Stimulated activated CD4-positive, alpha-beta T cell treated with anti-CD3 and anti-CD28 coated beads, Interleukin-12 subunit alpha, Interleukin-12 subunit beta, amount 100 ng/mL, for 48 hours (primary cell): ENCODE measurements at places on chromosomes 1 and 21.

GRCh38 chr21:38221594-38221993 lies 35.2 kb upstream of the KCNJ15 start:
- no peak for DNase-seq

DNA sequence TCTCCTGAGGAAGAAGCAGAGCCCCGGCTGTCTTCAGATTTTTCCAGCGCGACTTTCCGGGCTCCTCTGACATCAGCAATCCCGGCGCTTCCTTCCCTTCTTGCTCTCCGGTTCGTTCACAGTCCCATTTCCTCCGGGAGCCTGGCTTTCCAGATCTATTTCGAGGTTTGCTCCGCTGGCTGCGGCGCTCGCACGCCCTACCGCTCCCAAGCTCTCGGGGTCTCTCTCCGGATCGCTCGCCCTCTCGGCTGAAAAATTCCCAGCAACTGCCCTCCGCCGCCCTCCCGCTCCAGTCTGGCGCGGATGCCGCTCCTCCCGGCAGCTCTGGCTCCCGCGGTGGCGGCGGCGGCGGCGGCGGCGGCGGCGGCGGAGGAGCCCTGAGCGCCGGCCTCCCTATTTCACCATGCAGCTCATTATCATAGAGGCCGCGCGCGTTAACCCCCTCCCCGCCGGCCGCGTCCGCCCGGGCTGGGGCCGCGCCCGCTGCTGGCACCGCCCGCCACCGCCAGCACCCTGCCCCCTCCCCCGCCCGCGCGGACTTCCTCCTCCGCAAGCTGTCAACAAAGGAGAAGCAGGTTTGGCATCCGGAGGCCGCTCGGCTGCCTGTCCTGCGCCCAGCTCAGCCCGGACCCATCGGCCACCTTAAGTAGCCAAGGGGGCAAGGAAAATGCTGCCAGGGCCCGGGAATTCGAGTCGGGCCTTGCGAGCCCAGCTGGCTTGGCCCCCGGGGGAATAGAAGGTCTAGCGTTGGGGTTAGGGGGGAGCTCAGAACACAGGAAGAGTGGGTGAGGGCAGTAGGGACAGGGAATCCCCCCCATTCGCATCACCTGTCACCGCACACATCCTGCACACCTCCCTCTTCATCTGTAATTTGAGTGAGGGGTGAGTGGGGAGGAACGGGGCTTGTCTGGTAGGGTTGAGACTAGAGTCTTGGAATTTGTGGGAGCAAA lies at the start of gene PLXNA2:
Gene PLXNA2 (minus strand): TSS at position 418 of the 950 bp plus-strand sequence. CDS start 26,462 bp downstream, outside the sequence.
- DNase-seq: peak; percentile 44

DNA sequence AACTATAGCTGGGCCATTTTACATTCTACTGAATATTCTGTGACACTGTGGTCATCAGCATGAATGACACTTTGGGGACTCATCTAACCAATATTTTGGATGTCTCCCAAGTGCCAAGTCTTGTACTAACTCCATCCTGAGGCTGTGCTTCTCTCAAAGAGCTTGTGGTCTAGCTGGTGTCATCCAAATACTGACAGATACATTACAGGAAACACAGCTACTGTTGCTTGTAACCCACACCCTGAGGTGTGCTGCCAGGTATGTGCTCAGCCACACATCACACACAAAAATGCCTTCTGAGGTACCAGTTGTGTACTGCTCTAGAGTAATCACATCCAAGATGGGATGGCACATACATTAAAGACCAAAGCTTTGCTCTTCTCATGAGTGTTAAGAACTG lies 81.6 kb downstream of the ST6GALNAC5 start:
- DNase-seq: no peak

- no peak for DNase-seq
These were observed 1.8 kb downstream of the RNPC3 start for GRCh38 chr1:103527331-103527730.

DNA sequence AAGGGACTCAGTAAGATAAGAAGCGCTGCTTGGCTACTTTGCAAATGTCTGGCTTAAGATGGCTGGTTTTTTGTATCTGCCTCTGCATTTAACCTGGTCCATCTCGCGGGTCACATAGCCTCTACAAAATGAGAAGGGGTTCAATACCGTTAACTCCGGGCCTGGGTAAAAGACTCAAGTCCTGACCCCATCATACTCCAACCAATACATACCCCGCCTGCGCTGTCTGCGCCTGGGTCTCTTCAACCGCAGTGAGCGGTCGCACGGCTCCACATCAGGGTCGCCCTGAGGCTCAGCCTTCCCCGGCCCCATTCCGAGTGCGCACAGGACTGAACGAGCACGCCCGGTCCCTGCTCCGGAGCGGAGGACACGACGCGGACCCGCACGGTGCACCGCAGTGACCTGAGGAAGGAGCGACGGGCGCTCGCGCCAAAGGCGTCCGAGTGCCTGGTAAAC lies 558 bp upstream of the PGD start:
- no peak for DNase-seq

DNA sequence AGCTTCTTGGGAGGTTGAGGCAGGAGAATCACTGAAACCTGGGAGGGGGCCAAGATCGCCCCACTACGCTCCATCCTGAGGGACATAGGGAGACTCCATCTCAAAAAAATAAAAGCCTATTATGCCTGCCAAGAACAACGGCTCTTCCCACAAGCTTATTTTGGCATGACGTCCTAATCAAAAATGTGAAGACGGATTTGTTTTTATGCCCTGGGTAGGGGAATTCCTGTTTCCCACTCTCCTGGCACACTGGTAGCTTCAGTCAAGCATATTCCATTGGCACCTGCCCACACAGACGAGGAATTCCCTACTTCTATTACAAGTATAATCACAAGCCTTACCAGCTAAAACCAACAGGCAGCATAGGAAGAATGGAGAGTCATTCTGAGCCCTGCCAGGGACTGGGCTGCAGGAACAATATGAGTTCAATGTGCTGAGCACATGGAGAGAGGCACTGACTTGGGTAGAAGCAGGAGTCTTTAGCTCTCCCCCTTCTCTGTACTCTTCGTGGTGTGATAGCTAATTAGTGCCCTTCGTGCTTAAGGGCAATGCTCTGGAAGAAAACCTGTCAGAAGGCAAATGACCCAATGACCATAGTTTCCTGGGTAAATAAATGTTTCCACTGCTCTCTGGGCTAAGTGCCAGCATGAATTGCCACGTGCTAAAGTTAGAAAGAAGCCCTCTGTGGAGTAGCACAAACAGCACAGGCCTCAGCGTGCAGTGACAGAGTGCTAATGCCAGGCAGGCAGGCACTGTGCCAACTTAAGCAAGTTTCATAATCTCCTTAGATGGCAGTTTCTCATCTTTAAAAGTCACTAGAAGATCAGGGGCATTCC lies 16.8 kb downstream of the TNFSF4 start:
- no peak for DNase-seq

- no peak for DNase-seq
These were observed 84.5 kb downstream of the UCHL5 start for GRCh38 chr1:192974701-192975100.

DNA sequence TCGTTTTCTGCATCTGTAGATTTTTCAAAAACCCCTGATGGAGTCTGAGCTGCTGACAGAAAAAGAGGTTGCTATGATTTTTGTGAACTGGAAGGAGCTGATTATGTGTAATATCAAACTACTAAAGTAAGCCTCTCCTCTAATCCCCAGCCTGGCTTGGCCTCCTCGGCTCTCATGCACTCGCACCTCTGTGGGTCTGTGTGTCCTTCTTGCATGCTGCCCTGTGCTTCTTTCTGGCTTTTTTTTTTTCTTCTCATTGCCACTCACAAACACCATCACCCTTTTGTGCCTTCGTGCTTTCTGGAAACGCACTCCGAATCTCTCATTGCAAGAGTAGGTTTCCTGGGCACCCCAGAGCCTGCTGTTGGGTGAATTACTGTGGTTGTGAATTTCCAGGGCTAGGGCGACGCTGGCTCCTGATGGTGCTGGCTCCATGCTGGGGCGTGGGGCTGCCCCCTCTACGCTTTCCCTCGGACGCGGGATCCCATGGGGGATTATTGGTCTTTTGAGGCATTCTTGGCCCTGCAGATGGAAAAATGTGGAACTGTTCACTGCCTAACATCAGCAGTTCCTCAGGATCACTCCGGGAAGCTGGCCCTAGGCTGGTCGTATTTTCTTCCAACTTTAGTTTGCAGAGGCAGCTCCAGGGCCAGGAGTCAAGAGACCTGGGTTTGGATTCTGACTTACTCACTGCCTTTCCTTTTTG lies 56.8 kb downstream of the ATP5PO start:
- DNase-seq: no peak

- DNase-seq: no peak
These were observed 5.1 kb upstream of the OLFML2B start for GRCh38 chr1:162028726-162029125.

- DNase-seq: no peak
These were observed 22.7 kb downstream of the FMO3 start for GRCh38 chr1:171113382-171113781.

- DNase-seq: no peak
These were observed 273.1 kb downstream of the DPYD start for GRCh38 chr1:97647776-97648175.

DNA sequence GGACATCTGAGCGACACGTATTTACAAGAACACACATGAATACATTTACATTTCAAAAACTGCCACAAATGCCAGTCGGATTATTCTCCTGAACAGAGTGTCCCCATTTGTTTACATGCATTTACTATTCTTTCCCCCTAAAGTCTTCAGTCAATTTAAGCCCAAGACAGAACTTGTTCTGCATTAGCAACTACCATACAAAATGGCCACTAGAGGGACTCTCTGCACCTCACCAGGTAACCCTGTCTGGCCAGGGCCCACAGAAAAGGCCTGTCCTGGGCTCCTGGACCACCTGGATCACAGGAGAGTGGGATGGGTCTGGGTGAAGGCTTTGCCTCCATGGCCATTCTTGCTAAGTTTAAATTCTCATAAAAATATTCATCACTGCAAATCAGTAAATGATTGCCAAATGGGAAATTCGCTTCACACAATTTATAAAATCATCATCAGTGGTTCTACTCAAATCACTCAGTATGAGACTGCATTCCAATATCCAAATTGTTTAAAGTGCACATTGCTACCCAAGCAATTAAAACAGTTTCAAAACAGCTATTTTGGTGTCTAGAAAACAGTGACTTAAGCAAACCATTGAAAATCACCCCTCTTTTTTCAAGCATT lies 12.5 kb upstream of the GUCA2A start:
- DNase-seq: no peak

DNA sequence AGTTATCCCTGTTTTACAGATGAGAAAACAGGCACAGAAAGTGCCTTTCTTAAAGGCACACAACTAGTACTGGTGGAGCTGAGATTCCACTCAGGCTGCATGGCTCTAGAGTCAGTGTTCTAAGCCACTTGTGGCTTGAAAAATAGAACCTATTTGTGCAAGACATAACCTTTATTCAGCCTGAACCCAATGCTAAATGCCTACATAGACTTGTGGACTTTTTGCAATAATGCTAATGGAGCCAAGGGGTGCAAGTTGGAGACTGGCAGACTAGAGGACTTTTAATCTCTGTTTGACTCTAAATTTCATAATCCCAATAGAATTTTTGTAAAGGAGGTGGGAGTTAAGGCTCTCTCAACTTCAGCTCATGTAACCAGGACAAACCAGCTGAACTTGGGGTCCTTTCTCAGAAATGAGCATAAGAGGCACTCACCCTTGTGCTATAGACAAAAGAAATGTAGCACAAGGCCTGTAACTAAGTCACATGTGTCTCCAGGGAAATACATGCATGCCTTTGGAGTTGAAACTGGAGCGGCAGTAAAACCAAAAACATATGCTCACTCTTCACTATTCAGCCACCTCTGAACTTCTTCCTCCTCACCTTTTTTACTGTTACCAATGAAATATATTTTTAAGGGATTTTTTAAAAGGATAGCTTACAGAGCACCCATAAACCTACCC lies 43.0 kb upstream of the AK4 start:
- DNase-seq: no peak
